ENCODE measurements at places on chromosomes 5 and 9.

DNA sequence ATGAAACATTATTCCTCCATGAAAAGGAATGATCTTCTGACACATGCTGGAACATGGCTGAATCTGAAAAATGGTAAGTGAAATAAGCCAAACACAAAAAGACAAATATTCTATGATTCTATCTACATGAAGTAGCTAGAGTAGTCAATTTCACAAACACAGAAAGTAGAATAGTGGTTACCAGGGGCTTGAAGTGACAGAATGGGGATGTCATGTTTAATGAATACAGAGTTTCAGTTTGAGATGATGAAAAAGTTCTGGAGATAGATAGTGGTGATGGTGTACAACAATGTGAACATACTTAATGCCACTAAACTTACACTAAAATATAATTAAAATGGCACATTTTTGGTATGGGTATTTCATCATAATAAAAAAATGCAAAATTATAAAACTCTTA lies 18.3 kb downstream of the RLN2 start:
- no peak for DNase-seq

DNA sequence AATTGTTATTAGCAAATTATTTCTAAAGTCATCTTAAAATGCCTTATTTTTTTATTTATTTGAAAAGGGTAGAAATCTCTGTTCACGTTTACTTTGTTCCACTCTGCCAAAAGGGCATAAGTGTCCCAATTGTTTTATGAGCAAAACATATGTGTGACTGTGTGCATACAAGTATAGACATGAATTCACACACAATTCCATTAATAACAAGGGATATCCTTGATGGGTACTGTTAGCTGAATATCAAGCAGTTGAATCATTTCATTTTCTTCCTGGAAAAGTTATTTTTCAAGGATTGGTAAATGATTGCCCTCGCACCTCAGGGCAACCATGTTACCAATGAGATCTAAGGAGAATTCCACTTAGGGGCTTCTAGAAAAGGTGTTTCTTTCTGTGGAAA lies 92.1 kb upstream of the TAF11L2 start:
- DNase-seq = no peak

DNA sequence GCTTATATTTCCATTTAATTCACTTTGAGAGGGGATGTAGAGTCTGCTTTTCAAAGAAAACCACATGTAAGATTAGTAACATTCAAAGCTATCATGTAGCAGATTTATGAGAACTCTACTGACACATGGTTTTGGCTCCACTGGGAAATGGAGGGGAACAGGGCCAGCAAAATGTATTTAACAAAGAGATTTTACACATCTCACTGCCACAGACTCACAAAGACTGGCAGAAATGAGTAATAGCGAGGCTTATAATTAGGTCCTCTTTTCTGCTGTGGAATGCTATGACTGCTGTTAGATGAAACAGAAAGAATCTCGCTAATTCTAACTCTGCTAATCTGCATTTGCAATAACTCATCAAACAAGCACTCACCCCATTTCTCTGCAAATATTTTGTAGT lies 4.5 kb downstream of the DAP start:
- no peak for DNase-seq

GRCh38 chr9:76218117-76218885 lies 175.9 kb downstream of the RFK start:
- no peak for DNase-seq

DNA sequence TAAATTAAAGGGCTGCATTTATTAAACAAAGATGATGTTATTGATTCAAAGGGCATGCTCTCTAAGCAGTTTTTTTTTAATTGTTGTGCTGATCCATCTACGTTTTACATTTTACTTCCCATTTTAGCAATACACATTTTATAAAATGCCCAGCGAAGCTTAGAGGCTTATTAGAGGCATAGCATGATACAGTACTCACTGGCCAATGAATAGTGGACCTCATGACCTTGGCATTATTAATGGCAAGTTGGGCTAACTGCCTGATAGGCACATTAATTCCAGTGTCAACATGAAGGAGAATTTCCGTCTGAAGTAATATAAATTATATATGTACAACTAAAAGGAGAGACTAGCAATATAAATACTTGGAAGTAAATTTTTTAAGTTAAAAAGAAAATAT lies 837.2 kb downstream of the EFNA5 start:
- DNase-seq = no peak

DNA sequence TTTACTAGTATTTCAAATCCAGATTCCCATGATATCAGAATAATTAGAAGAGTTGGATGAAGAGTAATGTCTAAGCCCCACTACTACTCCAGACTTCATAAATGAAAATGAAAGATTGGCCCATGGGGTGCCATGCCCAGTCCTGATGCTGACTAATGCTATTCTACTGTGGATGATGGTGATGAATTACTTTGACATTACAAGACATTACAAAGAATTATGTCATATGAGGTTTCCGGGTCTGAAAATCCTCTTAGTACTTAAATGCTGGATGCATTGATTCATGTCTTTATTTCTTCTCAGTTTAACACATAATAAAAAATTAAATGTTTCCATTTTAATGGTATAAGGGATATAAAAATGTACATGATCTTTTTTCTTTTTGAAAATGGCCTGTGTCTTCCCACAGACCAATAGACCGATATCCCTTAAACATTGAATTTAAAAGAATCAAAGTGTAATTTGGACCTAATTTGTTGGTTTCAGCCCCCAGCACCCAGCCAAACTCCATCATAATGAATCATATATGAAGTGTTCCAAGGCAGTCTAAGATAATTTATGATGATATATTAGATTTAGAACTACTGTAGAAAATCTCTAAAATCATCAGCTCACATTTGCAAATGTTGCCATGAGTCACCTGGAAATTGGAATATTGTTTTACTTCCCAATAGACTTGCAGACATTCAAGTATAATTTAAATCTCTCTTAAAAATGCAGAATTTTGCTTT lies 223.6 kb upstream of the SGCD start:
- no peak for DNase-seq

DNA sequence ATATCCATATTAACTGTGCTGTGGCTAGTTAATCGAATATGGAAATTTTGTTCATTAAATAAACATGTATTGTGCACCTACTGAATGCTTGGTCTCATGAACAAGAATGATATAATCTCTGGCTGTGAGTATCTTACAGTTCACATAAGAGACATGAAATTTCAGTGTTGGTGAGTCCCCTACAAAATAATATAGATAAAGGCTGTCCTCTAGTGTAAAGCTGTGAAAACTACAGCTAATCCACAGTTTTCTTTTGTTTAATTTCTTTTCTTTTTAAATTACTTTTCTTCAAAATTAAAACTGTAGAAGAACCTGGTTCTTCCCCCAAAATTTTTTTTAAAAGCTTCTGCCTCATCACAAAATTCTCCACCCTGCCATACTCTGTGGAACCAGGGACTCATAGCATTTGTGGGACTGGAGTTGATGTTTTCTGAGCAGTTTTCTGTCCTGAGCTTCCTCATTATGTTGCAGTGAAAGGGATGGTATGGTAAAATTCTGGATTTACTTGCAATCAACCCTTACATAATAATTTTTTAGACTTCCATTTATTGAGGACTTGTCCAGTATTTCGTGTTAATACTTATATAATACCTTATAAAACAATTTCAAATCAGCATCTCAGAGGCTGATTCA lies 135.0 kb downstream of the STK32A start:
- no peak for DNase-seq

- DNase-seq = no peak
These were observed 10.7 kb downstream of the GIN1 start for GRCh38 chr5:103109277-103109676.

- no peak for DNase-seq
These were observed 74.5 kb upstream of the PALM2AKAP2 start for GRCh38 chr9:109705515-109705914.

DNA sequence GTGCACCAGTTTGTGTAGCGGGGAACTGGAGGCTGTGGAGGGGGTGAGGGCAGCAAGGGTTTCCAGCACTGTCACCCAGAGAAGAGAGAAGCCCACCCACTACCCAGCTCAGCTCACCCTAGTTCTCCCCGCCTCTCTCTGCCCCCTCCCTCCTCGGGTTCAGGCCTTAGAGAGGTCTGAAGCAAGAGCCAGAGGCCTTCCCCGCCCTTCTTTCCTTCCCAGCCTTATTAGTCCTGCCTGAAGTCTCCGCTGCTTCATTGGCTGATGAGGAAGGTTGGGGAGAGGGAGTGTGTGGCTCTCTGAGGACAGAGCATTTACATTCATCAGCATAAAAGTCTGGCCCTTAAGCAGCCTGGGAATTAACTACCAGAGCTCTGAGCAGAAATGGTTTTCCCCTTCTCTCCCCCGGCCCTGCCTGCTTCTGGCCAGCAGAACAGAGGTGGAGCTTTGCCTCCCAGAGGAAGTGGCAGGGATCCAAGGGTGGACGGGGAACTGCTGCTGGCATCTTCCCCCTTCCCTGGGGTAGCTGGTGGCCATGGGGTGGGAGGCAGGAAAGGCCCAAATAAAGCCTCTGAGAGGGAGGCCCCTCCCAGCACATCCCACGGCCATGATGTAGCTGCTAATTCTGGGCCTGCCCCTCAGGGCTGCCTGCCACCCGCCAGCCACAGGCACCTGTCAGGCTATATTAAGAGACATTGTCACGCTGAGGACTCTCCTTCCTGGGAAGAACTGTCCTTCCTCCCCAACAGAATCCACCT lies 4.1 kb downstream of the DNAJB5 start:
- no peak for DNase-seq

DNA sequence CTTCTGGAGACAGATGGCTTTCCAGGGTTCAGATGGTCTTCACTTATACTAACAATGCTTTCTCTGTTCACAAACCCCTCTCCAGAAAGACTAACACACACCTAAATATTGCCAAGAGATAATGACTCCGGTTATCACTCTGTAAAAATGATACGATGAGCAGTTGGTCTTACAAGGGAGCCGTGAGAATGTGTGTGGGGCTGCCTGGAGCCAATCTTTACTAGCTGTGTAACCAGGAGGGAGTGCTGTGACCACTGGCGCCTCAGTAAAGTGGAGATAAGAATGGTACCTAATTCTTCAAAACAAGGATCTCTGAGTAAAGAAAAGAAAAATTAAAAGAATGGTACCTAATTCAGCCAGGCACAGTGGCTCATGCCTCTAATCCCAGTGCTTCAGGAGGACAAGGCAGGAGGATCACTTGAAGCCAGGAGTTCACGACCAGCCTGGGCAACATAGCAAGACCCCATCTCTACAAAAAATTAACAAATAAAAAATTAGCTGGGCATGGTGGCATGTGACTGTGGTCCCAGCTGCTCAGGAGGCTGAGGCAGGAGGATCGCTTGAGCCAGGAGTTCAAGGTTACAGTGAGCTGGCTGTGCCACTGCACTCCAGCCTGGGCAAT lies 39.9 kb upstream of the IL17B start:
- no peak for DNase-seq

GRCh38 chr5:38783011-38783561 lies 62.7 kb upstream of the OSMR start:
- DNase-seq = no peak

All from stimulated activated CD8-positive, alpha-beta memory T cell treated with anti-CD3 and anti-CD28 coated beads, Interleukin-2, amount 100 ng/mL, for 1 hour (primary cell).